Skin of body (tissue), 3 donors: ENCODE measurements at places on chromosomes 7 and 10.
A peak's percentile ranks its signal among the peaks of the same experiment; 100 is the strongest.

DNA sequence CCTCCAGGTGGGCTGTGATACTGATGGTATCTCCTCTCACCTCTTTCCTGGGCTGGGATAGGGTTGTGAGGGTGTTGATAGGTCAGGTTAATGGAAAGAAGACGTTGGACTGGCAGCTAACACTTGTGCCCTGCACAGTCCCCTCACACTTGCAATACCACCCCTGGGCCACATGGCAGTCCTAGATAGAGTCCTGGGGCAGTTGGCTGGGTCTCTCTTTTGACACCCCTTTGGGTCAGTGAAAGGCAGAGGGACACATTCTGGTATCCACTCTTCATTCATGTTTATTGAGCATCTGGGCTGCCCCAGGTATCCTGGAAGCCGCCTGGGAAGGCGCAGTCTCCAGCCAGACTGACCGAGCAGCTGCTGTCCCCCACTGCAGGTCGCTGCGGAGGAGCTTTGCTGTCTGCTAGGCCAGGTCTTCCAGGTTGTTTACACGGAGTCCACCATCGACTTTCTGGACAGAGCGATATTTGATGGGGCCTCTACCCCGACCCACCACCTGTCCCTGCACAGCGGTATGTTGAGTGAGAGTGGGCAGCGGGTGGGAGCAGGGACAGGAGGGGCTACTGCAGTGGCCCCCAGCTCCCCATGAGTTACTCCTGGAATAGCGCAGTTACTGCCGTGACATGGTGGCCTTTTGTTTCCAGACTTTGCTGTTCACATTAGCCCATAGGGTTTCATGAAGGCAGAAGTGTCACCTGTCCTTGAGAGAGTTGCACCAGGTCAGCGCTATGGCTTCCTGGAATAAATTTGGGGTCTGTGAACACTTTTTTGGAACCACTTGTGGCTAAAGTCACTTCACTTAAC is 19.1 kb downstream of the NACAD start:
- DNase-seq: no peak

GRCh38 chr7:28738412-28738811 is 219.7 kb downstream of the TRIL start:
- DNase-seq: no peak

DNA sequence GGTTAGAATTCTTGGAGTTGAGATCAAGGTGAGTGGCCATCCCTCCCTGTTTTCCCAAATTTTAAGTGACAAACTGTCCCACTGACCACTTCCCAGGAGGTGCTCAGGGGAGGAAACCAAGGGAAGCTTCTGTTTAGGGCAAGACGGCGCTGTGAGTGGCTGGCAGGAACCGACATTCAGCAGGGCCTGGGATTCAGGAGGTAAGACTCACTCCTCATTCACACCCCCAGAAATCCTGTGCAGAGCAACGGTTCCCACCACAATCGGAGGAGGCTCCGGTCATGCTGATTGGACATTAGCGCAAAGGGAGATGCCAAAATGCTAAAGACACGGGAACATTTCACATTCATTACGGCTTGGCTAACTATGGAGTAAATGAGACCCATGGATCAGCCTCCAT is 200.9 kb downstream of the GRID1 start:
- DNase-seq: no peak

DNA sequence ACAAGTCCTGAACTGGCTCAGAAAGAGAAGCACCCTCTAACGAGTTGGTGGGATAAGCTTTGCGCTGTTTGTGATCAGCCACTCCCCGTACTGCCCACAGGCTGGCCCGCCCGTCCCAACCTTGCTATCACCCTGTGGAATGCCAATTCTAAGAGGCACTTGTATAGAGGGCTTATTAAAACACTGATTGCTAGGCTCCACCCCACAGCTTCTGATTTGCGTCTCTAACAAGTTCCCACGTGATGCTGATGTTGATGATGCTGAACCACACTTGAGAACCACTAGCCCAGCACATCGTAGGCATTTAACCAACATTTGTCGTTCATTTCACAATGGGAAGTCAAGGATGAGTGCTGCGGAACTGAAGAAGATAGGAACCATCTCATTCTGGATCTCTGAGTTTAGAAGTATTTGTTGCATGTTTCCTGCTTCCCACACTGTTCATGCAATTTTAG is 12.7 kb upstream of the GSAP start:
- DNase-seq: no peak

- DNase-seq: no peak
Measured at GRCh38 chr7:46175221-46175620, 254.1 kb upstream of the IGFBP3 start.

DNA sequence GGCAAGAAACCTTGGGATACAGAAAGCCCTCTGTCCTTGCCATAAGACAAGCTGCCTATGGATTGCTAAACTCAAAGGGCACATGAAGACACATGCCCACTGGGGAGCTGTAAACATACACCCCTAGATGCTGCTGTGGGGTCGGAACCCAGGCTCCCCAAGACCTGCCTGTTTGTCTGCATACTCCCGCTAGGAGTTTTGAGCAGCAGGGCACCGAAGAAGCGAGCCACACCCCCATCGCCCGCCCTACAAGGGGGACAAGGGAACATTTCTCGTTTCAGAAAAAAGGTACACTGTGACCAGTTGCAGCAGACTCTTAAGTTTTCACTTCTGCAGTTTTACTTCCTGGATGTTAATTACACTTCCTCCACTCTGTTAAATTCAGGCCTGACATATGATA is 680.2 kb upstream of the GHITM start:
- no peak for DNase-seq

DNA sequence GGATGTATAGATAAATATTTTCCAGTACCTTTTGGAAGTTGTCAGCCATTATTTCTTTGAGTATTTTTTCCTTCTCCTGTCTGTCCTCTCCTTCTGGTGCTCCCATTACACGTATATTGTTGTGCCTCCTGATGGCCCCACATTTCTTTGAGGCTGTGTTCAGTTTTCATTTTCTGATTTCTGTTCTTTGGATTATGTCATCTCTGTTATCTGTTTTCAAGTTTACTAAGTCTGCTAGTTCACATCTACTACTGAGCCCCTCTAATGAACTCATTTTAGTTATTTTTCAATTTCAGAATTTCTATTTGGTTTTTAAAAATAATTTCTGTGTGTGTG is 16.3 kb downstream of the RBM33 start:
- no peak for DNase-seq

- DNase-seq: no peak
Measured at GRCh38 chr10:100357059-100357858, 10.2 kb downstream of the SCD start.

- no peak for DNase-seq
Measured at GRCh38 chr10:111933937-111934336, 249.6 kb downstream of the GPAM start.

- no peak for DNase-seq
Measured at GRCh38 chr7:45176091-45176490, 18.5 kb downstream of the RAMP3 start.

DNA sequence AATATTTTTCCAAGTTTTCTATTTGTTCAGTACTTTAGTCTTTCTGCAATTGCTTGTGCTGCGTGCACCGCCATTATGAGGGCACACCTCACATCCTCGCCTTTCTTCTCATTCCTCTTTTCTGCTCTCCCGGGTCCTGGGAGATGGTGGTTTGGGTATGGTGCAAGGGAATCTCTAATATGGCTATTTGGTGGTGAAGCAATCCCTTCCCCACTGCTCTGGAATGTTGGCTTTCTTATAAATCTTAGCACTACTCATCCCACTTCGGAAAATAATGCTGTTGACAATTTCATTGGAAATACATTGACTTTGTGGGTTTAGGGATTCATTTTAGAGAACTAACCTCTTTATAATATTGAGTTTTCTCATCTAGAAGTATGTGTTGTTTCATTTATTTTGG is 1.9 kb upstream of the GCK start:
- DNase-seq: no peak

DNA sequence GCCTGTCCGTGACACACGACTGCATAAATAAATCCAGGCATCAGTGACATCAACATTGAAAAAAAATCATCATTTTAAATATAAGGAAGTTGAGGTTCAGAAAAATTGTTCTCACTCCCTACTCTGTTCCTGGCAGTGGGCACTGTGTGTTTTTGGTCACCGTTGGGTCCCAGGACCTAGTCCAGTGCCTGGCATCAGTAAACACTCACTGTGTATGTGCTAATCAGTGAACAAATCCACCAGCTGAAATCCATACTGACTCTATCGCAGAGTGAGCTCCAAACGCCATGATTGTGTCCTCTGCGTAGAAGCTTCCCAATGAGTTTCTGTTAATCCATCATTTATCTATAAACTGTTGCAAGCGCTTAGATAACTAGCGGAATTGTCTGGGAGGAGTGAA is 41.2 kb downstream of the ITIH2 start:
- no peak for DNase-seq

- DNase-seq: no peak
Measured at GRCh38 chr10:97640868-97641811, 669 bp downstream of the PI4K2A start.

- DNase-seq: no peak
Measured at GRCh38 chr7:116150588-116150987, 59.8 kb upstream of the TES start.

DNA sequence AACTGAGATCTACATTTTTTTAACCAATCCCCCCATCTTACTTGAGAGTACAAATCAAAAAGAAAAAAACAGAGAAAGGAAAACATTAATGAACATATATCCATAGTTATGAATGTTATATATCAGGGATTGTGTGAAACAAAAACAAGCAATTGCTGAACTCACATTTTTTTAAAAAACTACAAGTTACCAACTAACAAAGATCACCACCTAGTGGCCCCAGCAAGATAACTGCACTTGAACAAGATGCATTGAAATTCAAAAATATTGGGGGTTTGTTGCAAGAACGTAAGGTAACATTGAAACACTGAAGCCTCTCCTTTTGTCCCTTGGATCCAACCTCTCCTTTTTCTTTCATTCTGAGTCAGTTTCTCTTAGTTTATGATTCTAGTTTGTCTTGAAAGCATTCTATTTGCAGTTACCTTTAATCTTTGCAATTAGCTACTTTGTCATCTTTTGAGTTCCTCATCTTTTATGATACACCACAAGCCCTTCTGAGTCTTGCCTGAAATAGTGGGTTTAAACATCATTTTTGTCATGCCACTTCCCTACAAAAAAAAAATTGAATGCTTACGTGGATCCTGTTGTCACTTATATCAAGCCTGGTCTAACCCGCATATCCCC is 87.3 kb upstream of the TES start:
- DNase-seq: peak; percentile 1

- DNase-seq: no peak
Measured at GRCh38 chr7:96910486-96910885, 94.9 kb upstream of the DLX6 start.

GRCh38 chr7:29479301-29480200 is 84.1 kb upstream of the PRR15 start:
- DNase-seq: no peak

- no peak for DNase-seq
Measured at GRCh38 chr10:59387951-59388670, 25.8 kb upstream of the FAM13C start.

- DNase-seq: no peak
Measured at GRCh38 chr10:104325436-104326435, 12.5 kb downstream of the ITPRIP start.

DNA sequence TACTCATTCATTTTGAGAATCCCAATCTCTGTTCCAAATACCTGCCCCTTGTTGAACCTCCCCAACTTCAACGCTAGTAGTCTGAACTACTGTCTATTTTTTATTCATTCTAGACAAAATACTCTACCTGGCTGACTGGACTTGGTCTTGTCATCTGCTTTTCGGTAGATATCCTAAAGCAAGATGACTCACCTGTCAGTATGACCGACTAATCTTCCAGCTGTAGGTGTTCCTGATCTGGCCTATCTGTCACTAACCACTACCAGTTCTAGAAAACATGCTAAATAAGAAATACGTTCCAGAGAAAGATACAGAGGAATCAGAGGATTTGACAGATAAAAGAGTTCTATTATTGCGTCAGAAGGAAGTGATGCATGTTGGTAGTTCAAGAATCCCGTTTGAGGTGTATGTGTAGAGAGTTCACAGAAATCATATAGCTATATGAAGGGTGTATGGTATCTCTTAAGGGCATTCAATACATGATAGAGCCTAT is 81.1 kb downstream of the IDE start:
- DNase-seq: no peak

DNA sequence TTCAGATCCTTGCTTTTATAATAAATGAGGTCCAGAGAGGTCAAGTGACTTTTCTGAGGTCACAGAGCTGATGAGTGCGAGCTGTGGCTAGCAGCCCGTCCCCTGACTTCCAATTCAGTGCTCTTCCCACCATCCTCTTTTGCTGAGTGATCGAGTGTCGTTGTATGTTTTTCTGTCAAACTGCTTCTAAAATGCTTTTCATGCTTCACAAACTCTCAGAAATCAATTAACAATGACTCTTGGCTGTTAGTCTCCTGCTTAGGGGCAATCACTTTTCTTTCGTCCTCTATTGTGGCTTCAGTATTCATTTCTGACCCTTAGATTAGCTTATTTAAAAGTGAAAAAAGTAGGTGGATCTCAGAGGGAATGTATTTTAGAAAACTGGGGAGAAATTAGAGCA is 423.7 kb downstream of the DPP6 start:
- no peak for DNase-seq

- DNase-seq: no peak
Measured at GRCh38 chr10:79260811-79261740, 86.2 kb upstream of the PPIF start.

- DNase-seq: no peak
Measured at GRCh38 chr10:124303662-124304418, 114.9 kb downstream of the OAT start.

DNA sequence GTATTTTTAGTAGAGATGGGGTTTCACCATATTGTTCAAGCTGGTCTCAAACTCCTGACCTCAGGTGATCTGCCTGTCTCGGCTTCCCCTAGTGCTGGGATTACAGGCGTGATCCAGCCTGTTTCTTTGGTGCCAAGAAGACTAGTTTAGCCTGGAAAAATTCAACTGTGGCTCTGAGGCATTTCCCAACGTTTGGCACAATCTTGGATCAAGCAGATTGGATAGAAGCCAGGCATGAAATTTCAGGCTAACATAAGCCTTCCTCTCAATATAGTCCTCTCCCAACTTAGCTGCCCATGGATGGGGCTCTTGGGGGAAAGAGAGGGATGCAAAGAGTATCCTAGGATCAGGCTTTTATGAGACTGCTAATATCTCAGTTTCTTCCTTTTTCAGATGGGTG is 53.8 kb downstream of the APBB1IP start:
- DNase-seq: no peak

DNA sequence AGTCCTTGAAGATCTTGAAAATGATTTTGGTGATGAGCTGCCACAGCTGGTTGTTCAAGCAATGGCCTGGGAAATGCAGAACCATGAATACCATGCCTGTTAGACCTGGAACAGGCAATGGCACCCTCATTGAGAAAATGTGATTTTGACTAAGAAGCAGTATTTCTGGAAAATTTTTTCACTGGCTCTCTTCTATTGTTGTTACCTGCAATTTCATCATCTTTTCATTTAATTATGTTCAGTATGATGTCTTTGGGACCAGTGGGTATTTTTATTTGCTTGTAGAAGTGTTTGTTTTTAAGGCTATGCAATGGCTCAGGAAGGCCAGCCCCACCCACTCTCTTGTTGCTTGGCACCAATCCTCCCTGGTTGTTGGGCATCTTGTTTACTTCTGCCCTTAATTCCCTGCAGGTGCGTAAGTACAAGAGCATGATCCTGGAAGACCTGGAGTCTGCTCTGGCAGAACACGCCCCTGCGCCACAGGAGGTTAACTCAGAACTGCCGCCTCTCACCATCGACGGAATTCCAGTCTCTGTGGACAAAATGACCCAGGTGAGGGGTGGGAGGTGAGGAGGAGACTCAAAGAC is 78.6 kb downstream of the NRF1 start:
- no peak for DNase-seq
